ENCODE measurements at places on chromosomes 2 and 18. TPM values are rescaled to one million over a fixed set of nuclear protein-coding genes. Genes with fewer than 3 reads are reported as not detected.

TBR1 gene
- not detected for total RNA-seq

HYCC2 gene
- total RNA-seq: 2.9 TPM

MAP2 gene
- 3.4 TPM for total RNA-seq

RAD51AP2 gene
- total RNA-seq: not detected

PIK3C3 gene
- 52.8 TPM for total RNA-seq

ZBTB7C gene
- not detected for total RNA-seq

CHST9 gene
- not detected for total RNA-seq

IL36RN gene
- total RNA-seq: not detected

ERFE gene
- total RNA-seq: 24.2 TPM

GPATCH11 gene
- 3.8 TPM for total RNA-seq

CLK1 gene
- total RNA-seq: 33.2 TPM

DOK1 gene
- total RNA-seq: 27.6 TPM

DSC2 gene
- 1.1 TPM for total RNA-seq

TMEM150A gene
- 31.4 TPM for total RNA-seq

MERTK gene
- 1.1 TPM for total RNA-seq

ANAPC1 gene
- total RNA-seq: 27.4 TPM

AFF3 gene
- total RNA-seq: 0.32 TPM

LRRTM1 gene
- total RNA-seq: not detected

TYW5 gene
- total RNA-seq: 2.9 TPM

CEBPZ gene
- total RNA-seq: 35.0 TPM

SNRNP200 gene
- total RNA-seq: 51.4 TPM

C2orf15 gene
- total RNA-seq: not detected

HOXD3 gene
- total RNA-seq: not detected

TMEM17 gene
- total RNA-seq: 1.4 TPM

TWIST2 gene
- 42.2 TPM for total RNA-seq

DNER gene
- 14.1 TPM for total RNA-seq

CCDC74B gene
- 3.1 TPM for total RNA-seq

PTPRN gene
- total RNA-seq: 1.9 TPM

QPCT gene
- 8.4 TPM for total RNA-seq

DPP4 gene
- 64.8 TPM for total RNA-seq

IDH1 gene
- total RNA-seq: 94.8 TPM

REEP1 gene
- total RNA-seq: not detected

PPP1R1C gene
- total RNA-seq: not detected
